ENCODE measurements at places on chromosomes 13 and 19.

- H3K36me3 ChIP-seq, result peaks cover 28% of the 10 kb centered on the region
- H3K4me1 ChIP-seq, result peaks cover 9% of the 10 kb centered on the region
- H3K27ac ChIP-seq, result peak overlapping the region; percentile 79
Observed at GRCh38 chr13:111256458-111256857, 64.0 kb upstream of the TEX29 start.

GRCh38 chr19:44728178-44728577 is 20.3 kb upstream of the BCL3 start:
- H3K4me3 ChIP-seq, result no peak overlapping the region
- DNase-seq, result no peak
- H3K27me3 ChIP-seq, result no peaks in the 10 kb centered on the region
- peak overlapping the region; percentile 57 for H3K27ac ChIP-seq
- peaks cover 22% of the 10 kb centered on the region for H3K4me1 ChIP-seq
- no peaks in the 10 kb centered on the region for H3K36me3 ChIP-seq

- no peaks in the 10 kb centered on the region for H3K36me3 ChIP-seq
- H3K27me3 ChIP-seq, result no peaks in the 10 kb centered on the region
- no peak overlapping the region for H3K27ac ChIP-seq
Observed at GRCh38 chr13:46321494-46322225, 65.4 kb downstream of the RUBCNL start.

- H3K27ac ChIP-seq, result no peak overlapping the region
- H3K4me3 ChIP-seq, result no peak overlapping the region
- no peaks in the 10 kb centered on the region for H3K36me3 ChIP-seq
Observed at GRCh38 chr13:103618151-103618550, 551.9 kb upstream of the SLC10A2 start.

DNA sequence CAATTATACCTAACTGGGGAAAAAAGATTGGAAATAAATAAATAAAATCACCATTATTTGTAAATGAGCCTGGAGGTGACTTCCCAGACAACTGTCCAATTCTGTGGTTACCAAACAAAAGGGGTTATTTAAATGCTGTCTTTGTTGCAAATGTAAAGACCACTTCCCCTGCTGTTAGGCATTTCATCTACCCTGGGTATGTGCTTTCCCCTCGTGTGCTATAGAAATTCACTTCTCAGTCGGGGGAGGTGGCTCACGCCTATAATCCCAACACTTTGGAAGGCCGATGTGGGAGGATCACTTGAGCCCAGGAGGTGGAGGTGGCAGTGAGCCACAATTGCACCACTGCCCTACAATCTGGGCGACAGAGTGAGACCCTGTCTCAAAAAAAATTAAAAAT is 101.9 kb upstream of the AKAP11 start:
- H3K27me3 ChIP-seq, result no peaks in the 10 kb centered on the region
- H3K27ac ChIP-seq, result no peak overlapping the region
- H3K4me1 ChIP-seq, result no peaks in the 10 kb centered on the region
- no peaks in the 10 kb centered on the region for H3K36me3 ChIP-seq

DNA sequence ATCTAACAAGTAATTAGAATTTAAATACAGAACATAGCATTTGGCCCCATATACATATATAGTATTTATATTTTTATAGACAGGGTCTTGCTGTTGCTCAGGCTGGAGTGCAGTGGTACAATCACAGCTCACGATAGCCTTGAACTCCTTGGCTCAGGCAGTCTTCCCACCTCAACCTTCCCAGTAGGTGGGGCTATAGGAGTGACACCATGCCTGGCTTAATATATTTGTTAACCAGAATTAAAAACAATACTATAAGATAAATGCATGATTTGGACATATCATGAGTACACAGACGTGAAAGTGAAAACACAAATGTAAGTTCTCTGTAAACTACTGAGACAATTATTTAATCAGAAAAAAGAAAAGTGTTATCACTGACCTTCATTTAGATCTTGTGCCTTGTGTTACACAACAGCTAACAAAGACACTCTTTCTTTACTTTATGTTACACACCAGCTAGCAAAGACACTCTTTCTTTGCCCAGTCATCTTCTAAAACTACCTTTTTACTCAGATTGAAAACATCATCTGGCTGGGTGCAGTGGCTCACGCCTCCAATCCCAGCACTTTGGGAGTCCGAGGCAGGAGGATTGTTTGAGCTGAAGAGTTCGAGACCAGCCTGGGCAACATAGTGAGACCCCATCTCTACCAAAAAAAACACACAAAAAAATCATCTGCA is 22.6 kb downstream of the CARS2 start:
- no peak overlapping the region for H3K27ac ChIP-seq
- H3K27me3 ChIP-seq, result no peaks in the 10 kb centered on the region
- H3K36me3 ChIP-seq, result peaks cover 34% of the 10 kb centered on the region
- no peak for DNase-seq
